Stimulated activated CD4-positive, alpha-beta T cell treated with anti-CD3 and anti-CD28 coated beads, Interleukin-1b, Interleukin-23, amount 100 ng/mL, for 24 hours (primary cell): ENCODE measurements at places on chromosomes 6 and 20.

- DNase-seq = no peak
These were observed 17.4 kb upstream of the PRDM13 start for GRCh38 chr6:99589290-99589672.

- DNase-seq = no peak
These were observed 79.0 kb downstream of the ANKEF1 start for GRCh38 chr20:10113746-10114145.

- DNase-seq = no peak
These were observed 129.4 kb downstream of the NCOA3 start for GRCh38 chr20:47631078-47631477.

DNA sequence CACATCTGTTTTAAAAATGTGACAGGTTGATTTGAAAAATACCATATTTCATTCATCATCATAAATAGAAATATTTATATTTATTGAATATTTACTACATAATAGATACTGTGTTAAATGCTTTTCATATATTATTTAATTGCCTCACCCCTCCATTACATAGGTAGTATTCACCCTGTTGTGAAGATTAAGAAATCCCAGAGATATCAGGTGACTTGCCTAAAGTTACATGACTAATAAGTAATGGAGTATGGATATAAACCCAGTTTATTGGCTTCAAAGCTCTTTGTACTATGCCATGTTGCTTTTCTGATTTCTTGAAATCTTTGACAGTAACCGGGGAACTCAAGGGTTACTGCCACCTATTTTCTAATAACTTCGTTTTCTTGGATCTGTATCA is 10.1 kb upstream of the TSPYL1 start:
- no peak for DNase-seq
